ENCODE measurements at places on chromosomes 1 and 21.
A peak's percentile ranks its signal among the peaks of the same experiment; 100 is the strongest.

DNA sequence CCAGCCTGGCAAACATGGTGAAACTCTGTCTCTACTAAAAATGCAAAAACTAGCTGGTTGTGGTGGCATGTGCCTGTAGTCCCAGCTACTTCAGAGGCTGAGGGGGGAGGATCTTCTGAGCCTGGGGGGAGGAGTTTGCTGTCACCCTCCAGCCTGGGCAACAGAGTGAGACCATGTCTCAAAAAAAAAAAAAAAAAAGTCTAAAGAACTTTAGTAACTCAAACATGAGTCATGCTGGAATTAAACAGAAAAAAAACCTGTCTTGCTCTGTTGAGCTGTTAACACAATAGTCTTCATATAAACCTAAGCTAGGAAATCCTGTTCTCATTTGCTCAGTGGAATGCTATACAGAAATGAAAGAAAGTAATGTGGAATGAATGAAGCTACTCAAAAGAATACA lies 16.7 kb upstream of the DISP1 start:
- ATAC-seq = peak; percentile 74

GRCh38 chr1:7549277-7550161 lies 221.6 kb upstream of the VAMP3 start:
- ATAC-seq = peak; percentile 90

GRCh38 chr1:222750651-222751050 lies 13.6 kb downstream of the FAM177B start:
- ATAC-seq = no peak

DNA sequence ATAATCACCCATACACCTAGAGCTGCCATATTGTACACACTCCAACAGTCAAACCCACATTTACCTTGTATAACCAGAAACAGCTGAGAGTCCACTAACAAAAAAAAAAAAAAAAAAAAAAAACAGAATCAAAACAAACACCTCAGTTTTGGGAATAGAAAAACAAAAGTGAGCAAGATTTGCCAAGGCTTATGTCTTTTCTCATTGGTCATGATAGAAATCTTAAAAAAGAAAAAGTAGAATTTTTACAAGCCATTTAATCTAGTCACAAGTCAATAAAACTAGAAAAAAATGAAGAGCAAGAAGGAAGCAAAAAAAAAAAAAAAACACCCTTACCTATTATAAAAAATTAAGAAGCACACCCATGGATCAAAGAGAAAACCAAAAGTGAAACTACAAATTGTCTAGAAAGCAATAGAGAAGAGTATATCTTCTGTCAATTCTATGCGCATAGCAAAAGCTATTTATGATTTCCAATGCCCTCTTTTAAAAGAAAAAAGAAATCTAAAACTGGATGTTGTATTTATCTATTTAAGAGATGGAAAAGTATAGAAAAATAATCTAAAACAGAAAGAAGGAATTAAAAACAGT lies 113.2 kb upstream of the GALNT2 start:
- no peak for ATAC-seq

DNA sequence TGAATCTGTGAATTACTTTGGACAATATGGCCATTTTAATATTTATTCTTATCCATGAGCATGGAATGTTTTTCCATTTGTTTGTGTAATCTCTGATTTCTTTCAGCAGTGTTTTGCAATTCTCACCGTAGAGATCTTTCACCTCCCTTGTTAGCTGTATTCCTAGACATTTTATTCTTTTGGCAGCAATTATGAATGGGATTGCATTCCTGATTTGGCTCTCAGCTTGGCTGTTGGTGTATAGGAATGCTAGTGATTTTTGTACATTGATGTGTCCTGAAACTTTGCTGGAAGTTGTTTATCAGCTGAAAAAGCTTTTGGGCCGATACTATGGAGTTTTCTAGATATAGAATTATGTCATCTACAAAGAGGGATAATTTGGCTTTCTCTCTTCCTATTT lies 44.2 kb upstream of the NEGR1 start:
- no peak for ATAC-seq

DNA sequence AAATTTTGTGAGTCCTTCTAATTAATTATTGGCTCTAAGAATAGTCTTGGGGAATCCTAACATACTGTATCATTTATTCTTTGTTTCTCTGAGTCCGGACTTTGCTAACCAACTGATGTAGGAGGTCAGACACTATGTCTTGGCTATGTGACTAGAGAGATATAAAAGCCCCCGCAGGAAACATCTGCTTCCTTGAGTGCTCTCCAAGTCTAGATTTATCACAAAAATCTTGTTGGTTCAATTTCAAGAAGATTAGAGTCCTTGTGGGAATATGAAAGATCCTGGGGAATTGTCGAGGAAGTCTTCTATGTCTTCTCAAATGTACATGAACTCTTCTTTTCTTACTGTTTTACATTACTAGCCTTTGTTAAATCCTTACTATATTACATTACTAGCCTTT lies 1712.5 kb downstream of the NCAM2 start:
- ATAC-seq = no peak

DNA sequence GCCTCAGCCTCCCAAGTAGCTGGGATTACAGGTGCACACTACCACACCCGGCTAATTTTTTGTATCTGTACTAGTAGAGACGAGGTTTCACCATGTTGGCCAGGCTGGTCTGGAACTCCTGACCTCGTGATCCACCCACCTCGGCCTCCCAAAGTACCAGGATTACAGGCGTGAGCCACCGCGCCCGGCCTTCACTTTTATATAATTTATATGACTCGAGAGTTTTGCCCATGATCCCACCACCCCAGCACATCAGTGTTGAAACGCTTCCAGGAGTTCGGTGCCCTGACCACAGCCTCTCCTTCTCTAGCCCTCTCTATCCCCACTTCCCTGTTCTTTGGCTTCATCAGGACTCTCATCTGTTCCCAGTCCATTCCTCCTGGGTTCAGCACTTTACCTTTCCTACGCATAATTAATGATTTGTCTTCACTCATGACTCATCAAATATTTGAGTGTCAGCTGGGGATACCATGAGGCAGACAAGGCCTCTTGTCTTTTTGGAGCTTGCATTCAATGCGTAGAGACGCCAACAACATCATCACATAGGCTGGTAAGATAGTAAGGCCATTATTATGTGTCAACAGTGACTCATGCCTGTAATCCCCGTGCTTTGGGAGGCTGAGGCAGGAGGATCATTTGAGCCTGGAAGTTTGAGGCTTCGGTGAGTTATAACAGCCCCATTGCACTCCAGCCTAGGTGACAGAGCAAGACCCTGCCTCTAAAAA lies 1.4 kb downstream of the PMF1 start:
- ATAC-seq = peak; percentile 14

DNA sequence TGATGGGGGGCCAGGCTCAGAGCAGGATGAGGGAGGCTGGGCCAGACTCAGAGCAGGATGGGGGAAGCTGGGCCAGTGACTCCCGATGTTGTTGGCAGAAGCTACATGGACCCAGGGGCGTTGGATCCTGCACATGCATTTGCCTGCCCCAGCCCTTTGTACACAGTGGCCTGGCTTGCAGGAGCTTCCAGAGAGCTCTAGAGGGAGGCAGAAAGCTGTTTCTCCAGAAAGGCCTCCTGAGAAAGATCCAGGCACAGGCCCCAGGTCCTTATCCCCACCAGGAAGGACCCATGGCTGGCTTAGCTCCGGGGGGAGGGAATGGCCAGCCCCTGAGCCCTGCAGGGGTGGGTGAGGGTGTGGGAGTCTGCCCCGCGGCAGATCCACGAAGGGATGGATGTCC lies 106.6 kb upstream of the ACTRT2 start:
- no peak for ATAC-seq

- ATAC-seq = no peak
Measured at GRCh38 chr1:63883494-63884235, 109.8 kb downstream of the ROR1 start.

- ATAC-seq = no peak
Measured at GRCh38 chr1:196376630-196377328, 231.5 kb downstream of the KCNT2 start.

DNA sequence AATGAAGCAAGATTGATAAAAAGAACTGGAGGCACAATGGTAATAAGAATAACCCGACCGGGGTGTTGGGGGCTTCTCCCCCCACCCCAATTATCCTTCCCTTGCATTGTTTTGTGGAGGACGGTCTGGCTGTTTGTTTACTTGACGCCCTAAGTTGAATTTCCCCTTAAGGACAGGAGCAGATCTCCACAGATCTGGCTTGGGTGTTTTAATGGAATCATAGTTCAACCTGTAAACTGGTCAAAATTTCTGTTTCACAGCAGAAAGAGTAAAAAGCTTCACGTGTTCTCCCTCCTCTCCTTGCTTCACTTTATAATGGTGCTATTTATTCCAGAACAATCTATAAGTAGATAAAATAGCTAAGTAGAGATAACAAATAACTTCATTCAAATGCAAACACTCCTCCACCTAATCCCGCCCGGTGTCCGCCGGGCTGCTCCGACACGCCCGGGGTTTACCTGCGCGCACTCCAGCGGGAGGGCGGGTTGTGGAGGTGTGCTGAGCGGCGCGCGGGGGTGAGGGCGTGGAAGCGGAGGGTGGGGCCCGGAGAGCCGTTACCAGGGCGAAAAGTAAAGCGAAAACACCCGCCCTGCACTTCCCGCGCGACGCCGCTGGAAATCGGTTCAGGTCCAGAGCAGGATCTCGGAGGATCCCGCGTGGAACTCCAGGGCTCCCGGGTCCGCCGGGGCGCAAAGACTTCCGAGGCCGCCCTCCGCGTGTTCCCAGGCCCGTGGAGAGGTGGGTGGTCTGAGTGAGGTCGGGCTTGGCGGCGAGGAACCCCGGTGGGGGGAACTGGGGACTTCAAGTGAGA lies 2.0 kb upstream of the ATF3 start:
- ATAC-seq = no peak

GRCh38 chr1:161390559-161390858 lies 22.8 kb upstream of the CFAP126 start:
- ATAC-seq = no peak

DNA sequence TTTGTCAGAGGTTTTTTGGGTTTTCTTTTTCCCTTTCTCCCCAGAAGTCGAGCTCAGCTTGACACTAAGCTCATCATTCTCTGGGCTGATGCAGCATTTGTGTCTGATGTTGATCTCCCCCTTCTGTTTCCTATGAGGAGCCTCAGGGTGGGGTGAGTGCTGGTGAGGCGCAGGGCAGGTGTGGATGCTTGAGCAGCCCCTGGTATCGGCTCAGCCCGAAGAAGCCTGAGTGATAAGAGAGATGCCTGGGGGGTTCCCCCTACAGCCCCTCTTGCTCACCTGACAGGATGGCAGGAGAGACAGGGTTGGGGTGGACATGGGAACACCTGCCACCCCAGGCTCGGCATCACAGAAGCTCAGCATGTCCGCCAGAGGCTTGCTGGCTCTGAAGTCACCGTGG lies 239.0 kb downstream of the RHOU start:
- no peak for ATAC-seq
